Hematopoietic multipotent progenitor cell treated with erythropoietin and hydrocortisone succinate and interleukin-3 and kit ligand, for 8 days (in vitro differentiated cells): ENCODE measurements at places on chromosomes 4 and X.

- peak; percentile 30 for DNase-seq
Observed at GRCh38 chr4:55808186-55808585, 11.4 kb upstream of the EXOC1L start.

- no peak for DNase-seq
Observed at GRCh38 chr4:55127521-55127920, 2.1 kb upstream of the KDR start.

- no peak for DNase-seq
Observed at GRCh38 chrX:34546366-34546765, 110.7 kb downstream of the TMEM47 start.

- DNase-seq = no peak
Observed at GRCh38 chr4:42715807-42716482, 59.0 kb upstream of the ATP8A1 start.
